ENCODE measurements at places on chromosomes 2 and 18.

DNA sequence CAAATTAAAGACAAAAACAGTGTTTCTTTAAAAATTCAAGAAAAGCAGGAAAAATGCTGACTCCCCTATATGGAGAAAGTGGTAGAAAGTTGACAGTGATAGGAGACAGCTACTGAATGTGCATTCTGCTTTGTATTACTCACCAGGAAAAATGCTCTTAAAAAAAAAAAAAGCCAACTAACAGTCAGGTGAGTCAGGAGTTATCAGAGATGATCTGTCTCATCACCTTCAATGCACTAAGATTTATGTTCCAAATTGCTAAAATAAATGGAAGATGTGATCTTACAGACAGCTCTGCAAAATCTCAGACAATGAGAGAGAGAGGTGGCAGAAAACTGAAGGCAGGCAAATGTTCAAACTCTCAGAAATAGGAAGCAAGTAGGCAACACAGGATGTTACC lies 47.6 kb upstream of the ZNF521 start:
- DNase-seq = no peak

DNA sequence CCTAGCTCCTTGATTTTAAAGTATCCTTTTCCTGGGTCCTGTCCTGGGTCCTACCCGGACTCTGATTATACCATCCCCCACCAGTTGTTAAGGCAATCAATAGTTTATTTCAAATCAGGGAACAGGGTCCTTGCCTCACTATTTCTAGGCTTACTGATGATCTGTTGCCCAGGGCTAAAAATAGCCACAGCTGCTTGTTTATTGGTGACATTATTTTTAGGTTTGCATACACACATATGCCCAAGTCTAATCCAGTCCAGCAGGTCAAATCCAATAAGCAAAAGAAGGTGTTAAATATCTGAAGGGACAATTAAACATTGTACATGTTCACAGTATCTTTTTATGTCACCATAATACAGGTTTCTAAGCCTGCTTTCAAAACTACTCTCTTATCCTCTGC lies 66.0 kb downstream of the RAB10 start:
- DNase-seq = no peak

DNA sequence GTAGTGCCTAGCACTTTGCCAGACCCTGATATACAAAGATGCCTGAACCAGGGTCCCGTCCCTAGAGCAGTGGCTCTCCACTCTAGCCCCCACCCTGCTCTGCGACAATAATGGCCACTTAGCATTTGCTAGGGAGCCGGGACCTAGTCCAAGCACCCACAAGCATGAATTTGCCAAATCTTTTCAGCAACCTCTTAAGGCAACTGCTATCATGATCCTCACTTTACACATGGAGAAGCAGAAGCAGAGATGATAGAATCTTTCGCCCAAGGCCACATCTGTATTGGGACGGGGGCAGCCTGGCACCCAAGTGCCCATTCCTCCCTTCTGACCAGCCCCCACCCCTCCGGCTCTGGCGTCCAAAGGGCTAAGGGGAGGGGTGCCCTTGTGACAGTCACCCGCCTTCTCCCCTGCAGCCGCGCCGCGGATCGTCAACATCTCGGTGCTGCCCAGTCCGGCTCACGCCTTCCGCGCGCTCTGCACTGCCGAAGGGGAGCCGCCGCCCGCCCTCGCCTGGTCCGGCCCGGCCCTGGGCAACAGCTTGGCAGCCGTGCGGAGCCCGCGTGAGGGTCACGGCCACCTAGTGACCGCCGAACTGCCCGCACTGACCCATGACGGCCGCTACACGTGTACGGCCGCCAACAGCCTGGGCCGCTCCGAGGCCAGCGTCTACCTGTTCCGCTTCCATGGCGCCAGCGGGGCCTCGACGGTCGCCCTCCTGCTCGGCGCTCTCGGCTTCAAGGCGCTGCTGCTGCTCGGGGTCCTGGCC lies 13.0 kb downstream of the SIGLEC15 start:
- no peak for DNase-seq

DNA sequence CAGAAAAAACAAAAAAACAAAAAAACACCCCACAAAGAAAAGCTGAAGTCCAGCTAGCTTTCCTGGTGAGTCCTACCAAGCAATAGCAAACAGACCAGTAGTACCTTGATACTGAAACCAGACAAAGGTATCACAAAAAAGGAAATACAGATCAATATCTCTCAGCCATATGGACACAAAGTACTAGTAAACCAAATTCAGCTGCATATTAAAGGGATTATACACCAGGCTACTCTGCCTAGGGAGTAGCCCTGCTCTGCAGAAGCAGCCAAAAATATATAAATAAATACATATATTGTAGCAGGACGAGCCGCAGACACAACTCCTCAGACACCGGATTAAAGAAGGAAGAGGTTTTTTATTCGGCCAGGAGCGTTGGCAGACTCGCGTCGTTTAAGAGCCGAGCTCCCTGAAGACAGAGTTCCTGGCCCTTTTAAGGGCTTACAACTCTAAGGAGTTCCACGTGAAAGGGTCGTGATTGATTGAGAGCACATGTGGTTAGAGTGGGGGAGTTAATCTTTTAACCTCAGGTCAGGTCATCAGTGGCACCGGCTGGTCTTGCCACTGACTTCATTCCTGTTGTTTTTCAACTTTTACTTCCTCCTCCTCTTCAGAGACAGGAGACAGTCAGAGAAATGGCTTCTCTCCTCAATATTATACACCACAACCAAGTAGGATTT lies 38.4 kb upstream of the DTNB start:
- DNase-seq = peak; percentile 8

DNA sequence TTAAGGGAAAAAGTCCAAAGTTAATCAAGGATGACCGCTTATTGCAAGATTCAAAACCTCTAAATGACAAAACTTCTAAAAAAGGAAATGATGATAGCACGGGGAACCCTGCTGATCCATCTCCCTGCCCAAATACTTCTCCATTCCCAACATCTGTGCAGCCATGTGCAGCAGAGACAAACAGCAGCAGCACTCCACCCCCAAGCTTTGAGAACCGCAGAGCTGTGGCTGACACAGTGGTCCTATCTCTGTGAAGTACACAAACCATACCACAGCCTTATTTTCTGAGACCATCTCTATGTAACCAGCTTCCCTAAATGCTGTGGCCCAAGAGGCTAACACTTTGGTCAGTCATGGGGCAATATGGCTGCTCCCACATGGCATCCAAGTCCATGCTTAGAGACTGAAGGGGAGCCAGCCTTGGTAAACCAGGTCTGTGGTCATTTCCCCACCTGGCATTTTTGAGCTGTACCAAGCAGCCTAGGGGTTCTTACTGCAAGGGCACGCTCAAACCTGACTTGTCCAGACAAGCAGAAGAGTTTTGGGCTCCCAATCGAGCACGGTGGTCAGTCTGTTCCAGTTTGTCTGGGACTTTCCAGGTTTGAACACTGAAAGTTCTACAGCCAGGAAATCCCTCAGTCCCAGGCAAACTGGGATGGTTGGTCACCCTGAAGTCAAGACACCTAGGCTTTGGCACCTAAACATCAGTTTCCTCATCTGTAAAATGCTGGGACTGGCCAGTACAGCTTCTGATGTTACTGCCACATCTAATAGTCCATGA lies 17.1 kb upstream of the NFE2L2 start:
- DNase-seq = no peak

DNA sequence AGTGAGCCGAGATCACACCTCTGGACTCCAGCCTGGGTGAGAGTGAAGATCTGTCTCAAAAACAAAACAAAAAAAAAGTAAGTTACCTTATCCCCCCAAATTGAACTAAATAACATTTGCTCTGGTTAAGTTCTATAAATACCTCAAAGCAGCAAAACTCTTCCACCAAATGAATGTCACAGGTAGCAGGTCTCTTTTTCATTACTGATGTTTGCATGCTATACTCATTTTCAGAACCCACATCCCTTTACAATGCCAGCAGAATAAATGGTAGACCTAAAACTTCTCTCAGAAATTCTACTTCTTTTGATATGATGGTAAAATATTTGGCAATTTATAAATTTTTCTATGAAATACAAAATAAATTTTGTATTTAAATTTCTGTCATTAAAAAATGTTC lies 22.3 kb downstream of the INO80D start:
- no peak for DNase-seq

All from fibroblast of pulmonary artery (primary cell).